ENCODE measurements at places on chromosomes 13 and 19. TPM values are rescaled to one million over a fixed set of nuclear protein-coding genes. Genes with fewer than 3 reads are reported as not detected.

DNA sequence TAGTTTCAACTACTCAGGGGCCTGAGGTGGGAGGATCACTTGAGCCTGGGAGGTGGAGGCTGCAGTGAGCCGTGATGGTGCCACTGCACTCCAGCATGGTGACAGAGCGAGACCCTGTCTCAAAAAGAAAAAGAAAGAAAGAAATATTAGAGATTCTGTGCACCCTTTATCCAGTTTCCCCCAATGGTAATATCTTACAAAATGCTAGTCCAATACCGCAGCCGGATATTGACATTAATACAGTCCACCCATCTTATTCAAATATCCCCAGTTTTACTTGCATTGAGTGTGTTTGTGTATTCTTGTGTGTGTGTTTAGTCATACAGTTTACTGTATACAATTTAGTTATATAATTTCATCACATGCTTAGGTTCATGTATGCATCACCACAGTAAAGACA is 8.6 kb upstream of the IFNL4 start:
- H3K36me3 ChIP-seq, result no peaks in the 10 kb centered on the region
- no peak overlapping the region for H3K27ac ChIP-seq
- H3K27me3 ChIP-seq, result peaks cover 3% of the 10 kb centered on the region
- DNase-seq, result no peak

The PEX11G gene
- total RNA-seq, result not detected

- no peak overlapping the region for H3K27ac ChIP-seq
- no peak for DNase-seq
- no peaks in the 10 kb centered on the region for H3K4me1 ChIP-seq
- H3K27me3 ChIP-seq, result no peaks in the 10 kb centered on the region
- no peaks in the 10 kb centered on the region for H3K36me3 ChIP-seq
- H3K4me3 ChIP-seq, result no peak overlapping the region
These were observed 933.7 kb upstream of the SLITRK5 start for GRCh38 chr13:86737334-86737932.

GRCh38 chr19:44527554-44527953 is 1.9 kb downstream of the CEACAM20 start:
- peaks cover 49% of the 10 kb centered on the region for H3K27me3 ChIP-seq
- no peak for DNase-seq
- H3K36me3 ChIP-seq, result no peaks in the 10 kb centered on the region
